ENCODE measurements at places on chromosomes 13 and 19.

- DNase-seq, result no peak
These were observed 60.0 kb downstream of the ZAR1L start for GRCh38 chr13:32254916-32255723.

GRCh38 chr13:51895906-51896888, 34.4 kb downstream of the CCDC70 start:
- peak; percentile 42 for DNase-seq

GRCh38 chr19:48925240-48925843, 8.2 kb upstream of the DHDH start:
- DNase-seq, result no peak

- no peak for DNase-seq
These were observed 19.6 kb downstream of the ARHGAP35 start for GRCh38 chr19:46880431-46880830.

- no peak for DNase-seq
These were observed 102.2 kb upstream of the EDNRB start for GRCh38 chr13:78020861-78021260.

DNA sequence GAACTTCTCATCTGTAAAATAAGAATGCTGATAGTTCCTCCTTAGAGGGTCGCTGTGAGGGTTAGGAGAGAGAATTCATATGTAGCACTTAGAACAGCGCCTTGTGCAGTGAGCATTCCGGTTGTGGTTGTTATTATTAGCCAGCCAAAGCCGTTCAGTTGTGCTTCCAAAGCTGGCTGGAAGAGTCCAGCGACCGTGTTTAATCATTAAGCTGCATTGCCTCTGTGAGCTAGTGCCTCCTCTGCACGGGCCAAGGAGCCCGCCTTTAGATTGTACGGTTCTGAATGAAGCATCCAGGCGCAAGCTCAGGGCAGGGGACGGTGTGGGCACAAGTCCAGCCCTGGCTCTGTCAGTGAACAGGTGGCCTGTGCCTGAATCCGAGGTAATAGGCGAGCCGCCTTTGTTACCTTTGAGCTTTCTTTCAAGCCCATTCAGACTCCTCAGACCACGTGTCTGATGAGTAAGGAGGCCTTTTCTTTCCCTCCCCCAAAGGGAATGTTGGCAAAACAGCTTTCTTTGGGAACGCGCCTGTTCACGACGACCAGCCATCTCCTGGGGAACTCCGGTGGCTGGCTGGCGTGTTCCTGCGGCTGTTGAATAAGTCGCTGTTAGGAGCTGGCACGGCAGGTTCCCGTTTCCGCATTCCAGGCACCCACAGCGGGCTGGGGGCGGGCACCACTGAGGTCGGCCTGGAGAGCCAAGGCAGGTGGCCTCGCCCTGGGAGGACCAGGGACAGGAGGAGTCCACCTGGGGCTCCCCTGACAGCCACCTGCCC, 25.1 kb downstream of the SIPA1L3 start:
- peak; percentile 35 for DNase-seq

DNA sequence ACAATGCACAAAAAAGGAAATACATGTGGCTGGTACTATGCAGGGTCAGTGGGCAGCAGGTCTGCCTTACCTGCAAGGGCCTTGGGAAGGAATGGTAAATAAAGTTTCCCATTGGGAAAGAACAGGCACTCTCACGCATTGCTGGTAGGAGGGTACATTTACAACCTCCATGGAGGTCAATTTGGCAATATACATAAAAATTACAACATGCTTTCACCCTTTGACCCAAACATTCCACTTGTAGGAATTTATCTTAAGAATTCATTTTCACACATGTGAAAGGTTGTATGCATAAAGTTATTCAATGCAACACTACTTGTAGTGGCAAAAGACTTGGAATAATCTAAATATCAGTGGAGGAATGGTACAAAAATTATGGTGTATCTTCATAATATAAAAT, 216.4 kb downstream of the DLEU7 start:
- DNase-seq, result no peak

DNA sequence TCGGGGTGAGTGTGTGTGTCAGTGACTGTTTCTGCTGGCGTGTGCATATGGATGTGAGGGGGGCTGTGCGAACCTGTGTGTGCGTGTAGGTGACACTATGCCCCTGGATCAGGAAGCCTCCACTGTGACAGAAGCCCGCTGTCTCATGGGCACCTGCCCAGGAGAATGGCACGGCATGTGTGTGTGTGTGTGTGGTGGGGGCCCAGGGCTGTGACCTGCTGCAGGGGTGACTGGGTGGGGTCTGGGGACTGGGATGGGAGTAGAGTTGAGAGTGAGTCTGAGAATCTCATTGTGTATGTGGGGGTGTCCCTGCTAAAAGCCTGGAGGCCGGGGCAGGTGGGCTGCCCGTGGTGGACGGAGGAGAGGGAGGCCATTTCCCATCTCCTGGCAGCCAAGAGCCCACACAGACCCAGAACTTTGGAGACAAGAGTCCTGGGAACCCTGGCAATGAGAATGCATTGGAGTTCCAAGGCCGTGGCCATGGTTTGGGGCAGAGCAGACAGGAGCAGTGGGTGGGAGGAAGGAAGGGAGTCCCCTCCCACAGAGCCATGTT, 6.4 kb upstream of the TPM4 start:
- no peak for DNase-seq

GRCh38 chr13:74571811-74572210, 437.6 kb upstream of the KLF12 start:
- DNase-seq, result no peak

- no peak for DNase-seq
These were observed 468 bp downstream of the S1PR5 start for GRCh38 chr19:10516671-10517286.

- DNase-seq, result no peak
These were observed 2.5 kb downstream of the MIER2 start for GRCh38 chr19:342128-342455.

- DNase-seq, result no peak
These were observed 132.1 kb downstream of the CDK8 start for GRCh38 chr13:26386026-26386425.

- no peak for DNase-seq
These were observed 6.5 kb upstream of the CCNE1 start for GRCh38 chr19:29805031-29805965.

DNA sequence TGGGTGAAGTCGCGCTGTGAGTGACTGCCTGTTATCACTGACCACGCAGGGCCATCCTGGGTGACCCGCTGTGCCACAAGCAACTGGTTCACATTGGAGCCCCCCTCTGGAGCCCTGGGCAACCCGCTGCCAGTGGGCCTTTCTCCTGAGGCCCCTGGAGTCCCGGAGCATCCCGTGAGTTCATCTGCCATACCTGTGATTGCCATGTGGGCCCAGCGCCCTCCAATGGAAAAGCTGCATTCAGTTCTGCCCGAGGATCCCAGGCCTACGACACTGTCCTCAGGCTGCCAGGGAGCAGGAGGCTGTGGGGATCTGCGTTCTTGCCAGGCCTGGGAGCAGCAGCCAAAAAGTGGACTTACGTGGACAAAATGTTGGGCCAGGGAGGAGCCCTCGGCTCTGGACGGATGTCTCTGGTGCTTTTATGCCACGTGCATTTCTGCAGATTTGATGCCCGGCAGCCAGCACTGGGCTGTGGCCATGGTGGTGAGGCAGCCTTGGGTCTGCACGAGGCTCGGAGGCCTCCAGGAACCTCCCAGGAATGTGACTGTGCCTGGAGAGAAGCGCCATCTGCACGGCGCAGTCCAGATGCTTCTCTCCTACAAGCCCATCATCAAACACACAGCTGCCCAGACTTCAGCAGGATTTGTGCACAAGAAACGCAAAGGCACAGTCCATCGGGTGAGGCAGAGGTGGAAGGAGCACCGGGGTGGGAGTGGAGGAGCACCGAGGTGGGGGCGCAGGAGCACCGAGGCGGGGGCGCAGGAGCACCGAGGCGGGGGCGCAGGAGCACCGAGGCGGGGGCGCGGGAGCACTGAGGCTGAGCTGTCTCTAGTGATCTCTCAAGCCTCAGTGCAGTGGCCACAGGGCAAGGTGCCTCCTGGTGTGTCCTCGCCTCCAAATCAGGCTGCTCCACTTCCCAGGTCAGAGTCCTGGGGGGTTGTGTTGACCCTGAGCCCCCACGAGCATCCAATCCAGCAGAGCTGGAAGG, 44.0 kb downstream of the C13orf46 start:
- no peak for DNase-seq

- DNase-seq, result no peak
These were observed 274.1 kb upstream of the EDNRB start for GRCh38 chr13:78192716-78193115.

DNA sequence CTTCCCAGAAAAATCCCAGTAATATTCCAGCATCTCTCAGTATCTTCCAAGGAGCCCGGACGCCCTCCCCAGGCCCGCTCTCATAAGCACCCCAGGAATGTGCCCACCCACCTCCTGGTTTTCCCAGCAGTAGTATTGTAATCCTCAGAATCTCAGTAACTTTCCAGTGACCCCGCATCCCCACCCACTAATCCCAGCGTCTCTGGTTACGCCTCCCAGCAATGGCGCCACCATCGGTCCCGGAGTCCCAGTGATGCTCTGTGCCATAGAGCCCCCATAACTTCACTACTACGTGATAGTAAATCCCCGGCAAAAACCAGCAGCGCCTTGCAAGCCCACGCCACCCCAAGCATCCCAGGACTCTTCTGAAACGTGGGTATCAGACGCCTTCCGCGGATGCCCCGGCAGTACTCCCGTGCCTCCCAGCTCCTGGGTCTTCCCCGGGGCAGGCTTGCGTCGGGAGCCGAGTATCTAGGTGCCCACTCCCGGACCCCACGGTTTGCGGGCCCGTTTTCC, 928 bp upstream of the PNPLA6 start:
- DNase-seq, result no peak

All from CD4-positive, alpha-beta T cell treated with Interleukin-4 for 1 hour (primary cell).